NCI-H2081 (cell line): ENCODE measurements at places on chromosomes 1 and 21.

GRCh38 chr1:20114021-20114648 lies 5.2 kb downstream of the PLA2G2D start:
- no peak for DNase-seq

DNA sequence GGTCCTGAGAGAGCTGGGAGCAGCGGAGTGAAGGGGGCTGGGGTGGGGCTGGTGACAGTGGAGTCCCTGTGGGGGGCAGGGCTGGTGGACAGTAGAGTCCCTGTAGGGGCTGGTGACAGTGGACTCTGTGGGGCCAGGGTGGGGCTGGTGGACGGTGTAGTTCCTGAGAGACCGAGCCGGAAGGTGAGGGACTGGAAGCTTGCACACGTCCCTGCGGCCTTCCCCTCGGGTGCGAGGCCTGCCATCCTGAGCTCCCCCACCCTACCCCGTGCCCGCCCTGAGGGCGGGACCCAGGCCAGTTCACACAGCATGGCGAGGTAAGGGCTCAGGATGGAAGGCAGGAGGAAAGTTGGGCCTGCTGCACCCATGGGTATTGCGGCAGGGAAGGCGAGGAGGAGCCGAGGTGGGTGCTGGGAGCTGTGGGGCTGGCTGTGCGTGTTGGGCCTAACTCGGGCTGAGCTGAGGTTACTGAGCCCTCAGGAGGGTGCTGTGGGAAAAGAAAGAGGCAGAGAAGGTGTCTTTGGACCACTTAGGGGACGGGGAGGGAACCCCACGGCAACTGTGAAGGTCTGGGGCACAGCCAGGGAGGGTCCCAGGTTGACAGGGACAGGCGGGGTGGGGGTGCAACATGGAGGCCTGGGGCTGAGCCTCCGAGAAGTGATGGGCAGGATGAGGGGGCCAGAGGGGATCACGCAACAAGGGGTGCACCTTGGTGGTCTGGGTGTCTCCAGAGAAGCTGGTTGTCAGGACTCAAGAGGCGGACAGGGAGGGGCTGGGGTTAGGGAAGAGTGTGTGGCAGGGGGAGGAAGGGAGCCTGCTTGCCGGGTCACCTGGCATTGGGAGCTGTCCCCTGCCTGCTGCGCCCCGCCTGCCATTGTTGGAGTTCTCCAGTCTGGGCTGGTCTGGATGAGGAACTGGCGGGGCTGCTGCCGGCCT lies 60.8 kb downstream of the PRKCZ start:
- DNase-seq, result no peak

GRCh38 chr1:30724175-30724574 lies 790 bp upstream of the MATN1 start:
- no peak for DNase-seq

GRCh38 chr21:42613756-42614155 lies 39.7 kb upstream of the PDE9A start:
- no peak for DNase-seq

DNA sequence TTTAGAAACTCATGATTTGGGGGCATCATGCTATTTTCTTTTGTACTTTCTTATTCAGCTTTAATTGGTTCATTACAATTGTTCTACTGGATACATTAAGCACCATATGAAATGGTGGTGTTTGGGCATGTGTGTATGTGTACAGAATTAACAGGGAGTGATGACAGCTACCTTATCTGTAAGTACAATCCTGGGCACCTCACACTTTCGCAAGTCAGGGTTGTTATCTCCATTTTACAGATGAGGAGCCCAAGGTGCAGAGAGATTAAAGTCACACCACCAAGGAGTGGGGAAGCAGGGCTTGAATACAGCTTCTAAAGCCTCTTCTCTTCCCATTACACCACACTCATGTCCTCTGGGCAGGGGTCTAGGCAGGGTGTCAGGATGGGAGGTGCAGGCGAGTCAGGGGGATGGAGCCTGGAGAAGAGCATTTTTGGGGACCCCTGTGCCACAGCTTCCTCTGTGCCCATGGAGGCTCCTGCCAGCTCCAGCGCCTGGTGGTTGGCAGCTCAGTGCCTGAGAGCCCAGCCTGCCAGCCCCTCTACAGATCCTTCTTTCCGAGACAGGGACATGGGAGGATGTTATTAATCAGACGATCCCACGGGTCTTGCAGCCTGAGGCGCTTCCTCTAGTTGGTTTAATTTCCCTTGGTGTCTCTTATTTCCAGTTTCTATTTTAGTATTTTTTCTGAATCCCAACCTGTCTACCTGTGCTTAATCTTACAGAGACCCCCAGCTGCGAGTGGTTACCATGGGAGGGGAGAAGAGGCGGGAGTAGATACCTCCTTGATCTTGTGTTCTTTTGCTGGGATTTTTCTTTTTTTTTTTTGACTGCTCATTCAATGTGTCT lies 126.2 kb upstream of the CD34 start:
- DNase-seq, result no peak

DNA sequence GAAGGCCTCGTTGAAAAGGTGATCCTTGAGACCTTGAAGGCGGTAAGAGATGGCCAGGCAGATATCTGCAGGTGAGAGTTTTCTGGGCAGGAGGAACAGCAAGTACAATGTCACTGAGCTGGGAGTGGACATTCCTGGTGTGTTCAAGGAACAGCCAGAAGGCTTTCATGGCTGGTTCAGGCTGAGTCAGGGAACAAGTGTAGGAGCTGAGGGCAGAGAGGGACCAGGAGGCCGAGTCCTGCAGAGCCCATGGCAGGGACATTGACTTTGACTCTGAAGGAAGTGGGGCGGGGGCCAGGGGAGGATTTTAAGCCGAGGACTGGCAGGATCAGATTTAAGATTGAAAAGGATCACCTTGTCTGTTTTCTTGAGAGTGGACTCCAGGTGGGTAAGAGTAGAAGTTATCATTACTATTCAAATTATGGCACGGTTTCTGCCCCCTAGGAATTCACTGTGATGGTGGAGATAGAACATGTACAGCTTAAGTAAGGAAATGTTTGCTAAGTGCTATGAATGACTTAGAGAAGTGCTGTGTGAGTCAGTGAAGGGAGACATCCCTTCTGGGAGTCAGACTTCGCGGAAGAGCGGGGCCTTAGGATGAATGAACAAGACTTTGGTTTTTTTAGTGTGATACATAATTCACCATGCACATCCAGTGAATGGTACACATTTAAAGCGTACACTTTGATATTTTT lies 202.3 kb downstream of the KIF26B start:
- no peak for DNase-seq

DNA sequence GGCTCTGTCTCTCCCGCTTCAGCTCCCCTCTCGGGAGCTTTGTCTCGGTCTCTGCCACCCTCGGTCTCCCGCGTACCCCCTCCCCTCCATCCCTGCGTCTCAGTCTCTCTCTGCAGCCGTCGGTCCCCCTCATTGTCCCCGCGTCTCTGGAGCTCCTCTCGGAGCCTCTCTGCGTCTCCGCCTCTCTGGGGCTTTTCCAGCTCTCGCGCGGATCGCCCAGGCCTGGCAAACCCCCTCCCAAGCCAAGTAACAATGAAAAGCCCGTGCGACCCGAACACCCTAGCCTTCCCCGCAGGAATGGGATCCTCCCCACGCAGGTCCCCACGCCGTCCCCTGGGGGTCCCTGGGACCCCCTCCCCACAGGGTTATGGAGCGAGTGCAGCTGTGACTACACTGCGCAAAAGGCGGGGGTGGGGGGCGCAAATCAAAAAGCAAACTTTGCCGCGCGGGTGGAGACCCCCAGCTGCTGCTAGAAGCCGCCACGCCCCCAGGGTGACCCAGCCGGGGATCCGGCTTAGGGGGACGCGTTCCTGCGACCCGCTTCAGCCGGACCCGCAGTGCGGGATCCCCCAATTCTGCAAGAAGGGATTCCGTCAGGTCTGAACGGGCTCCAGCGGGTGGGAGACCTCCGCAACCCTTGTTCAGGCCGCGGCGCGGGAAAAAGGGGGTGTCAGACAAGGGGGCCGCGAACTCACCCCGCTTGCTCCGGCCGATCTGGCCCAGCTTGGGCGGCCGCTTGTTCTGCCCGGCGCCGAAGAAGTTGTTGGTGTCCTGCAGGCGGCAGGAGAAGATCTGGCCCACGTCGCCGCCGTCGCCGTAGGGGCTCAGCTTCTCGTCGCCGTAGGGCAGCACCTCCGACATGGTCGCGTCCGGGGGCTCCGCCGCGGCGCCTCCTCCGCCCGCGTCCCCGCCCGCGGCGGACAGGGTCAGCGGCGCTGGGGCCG lies 1.2 kb downstream of the CAMK2N1 start:
- no peak for DNase-seq

- DNase-seq, result no peak
These were observed 23.9 kb downstream of the GPR161 start for GRCh38 chr1:168112673-168113305.

GRCh38 chr1:20324704-20325406 lies 34.2 kb downstream of the VWA5B1 start:
- no peak for DNase-seq

DNA sequence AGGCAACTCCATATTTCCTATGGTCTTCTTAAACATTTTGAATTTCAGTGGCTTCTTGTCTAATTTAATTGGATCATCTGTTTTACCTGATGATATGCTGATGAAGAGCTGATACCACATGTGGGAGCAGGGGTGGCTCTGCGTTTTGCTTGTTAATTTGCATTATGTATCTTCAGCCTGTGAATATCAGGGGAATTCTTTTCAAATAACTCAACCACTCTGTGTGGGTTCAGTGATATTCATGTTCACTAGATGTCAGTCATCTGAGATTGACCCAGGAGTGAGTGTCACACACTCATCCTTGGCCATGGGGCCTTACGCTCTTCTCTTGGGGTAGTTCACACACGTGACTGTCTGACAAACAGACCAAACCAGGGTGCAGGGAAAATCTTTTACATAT lies 83.0 kb downstream of the FCRL5 start:
- no peak for DNase-seq

DNA sequence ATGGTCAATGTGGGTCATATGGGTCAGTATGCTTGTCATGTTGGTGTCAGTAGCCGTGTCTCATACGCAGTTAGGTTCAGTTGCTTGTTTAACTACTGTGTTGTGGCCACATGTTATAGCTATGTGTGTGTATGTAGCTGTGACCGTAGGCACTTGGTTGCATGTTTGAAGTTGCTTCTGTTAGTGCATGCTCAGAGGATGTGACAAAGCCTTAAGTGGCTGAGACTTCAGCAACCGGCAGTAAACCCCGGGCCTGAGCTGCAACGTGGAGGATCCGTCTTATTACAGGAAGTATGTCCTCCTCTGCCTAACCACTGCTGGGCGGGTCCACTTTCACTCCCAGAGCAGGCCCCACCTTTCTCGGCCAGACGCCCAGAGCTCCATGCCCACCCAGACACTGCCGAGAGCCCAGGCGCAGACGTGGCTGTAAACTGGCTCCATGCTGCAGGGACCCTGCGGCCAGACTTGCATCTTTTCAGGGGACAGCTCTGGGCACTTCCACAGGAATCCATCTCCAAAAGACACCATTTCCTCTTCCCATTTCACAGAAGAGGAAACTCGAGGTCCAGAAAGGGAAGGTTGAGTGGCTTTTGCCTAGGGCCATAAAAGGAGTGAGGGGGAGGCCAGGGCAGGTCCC lies 2.2 kb downstream of the TCEA3 start:
- DNase-seq, result no peak

DNA sequence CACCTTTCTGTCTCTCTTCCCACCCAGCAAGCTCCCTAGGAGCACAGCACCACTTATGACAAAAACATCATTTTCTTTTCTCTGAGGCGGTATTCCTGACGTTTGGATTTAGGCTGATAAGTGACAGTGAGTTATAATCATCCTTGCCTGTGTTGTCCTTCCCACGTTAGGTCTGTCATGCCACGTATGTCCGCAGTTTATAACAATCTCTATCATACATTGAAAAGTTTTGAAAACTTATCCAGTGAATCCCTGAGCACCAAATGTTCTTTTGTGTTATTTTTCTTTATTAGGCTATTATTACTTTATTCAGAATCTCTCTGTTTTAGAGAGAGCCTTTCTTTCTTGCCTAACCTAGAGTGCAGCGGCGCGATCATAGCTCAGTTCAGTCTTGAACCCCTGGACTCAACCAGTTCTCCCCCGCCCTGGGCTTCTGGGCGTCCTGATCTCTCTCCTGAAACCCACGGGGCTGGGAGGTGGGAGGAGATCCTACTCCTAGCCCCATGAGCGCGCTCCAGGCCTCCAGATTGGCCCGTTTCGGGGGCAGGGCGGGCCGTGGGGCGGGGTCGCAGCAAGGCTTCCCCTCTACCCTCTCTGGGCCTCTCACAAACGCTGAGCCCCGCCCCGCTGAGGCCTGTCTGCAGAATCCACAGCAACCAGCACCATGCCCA lies at the start of gene GSTM2:
GSTM2 (plus strand) TSS at position 606 of the 671 bp plus-strand sequence; CDS start at position 665, 59 bp downstream.
- DNase-seq, result peak; percentile 25

GRCh38 chr1:211885747-211886522 lies 55.4 kb upstream of the LPGAT1 start:
- DNase-seq, result no peak

- no peak for DNase-seq
These were observed 43.3 kb downstream of the GPR88 start for GRCh38 chr1:100581096-100581705.

DNA sequence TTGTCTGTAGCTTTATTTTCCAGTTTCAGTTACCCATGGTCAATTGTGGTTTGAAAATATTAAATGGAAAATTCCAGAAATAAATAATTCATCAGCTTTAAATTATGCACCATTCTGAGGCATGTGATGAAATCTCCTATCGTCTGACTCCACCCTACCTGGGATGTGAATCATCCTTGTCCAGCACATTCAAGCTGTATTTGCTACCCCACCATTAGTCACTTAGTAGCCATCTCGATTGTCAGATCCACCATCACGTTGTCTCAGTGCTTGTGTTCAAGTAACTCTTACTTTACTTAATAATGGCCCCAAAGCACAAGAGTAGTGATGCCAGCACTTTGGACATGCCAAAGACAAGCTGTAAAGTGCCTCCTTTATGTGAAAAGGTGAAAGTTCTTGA lies 4.0 kb downstream of the STPG1 start:
- DNase-seq, result no peak

DNA sequence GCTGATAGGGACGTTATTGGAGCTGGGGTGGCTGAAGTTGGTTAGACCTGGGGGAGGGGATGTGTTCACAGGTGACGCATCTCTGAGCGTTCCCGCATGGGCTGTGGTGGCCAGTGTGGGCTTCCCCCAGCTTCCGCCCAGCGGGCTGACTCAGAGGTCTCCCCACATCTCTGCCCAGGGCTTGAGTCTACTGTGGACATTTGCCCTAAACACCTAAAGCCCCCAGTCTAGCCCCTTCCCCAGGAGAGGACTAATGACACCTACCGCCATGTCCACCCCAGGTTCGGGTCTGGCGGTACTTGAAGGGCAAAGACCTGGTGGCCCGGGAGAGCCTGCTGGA lies 2.0 kb downstream of the AGRN start:
- no peak for DNase-seq

- no peak for DNase-seq
These were observed 13.1 kb downstream of the ICMT start for GRCh38 chr1:6222636-6223035.

GRCh38 chr1:183417772-183418491 lies at the start of gene NMNAT2:
Gene NMNAT2 (minus strand): TSS chr1:183418380. CDS start chr1:183418267, 113 bp downstream.
- peak; percentile 77 for DNase-seq

GRCh38 chr1:206101351-206102045 lies 15.7 kb downstream of the AVPR1B start:
- no peak for DNase-seq

GRCh38 chr1:109764561-109765482 lies 1.1 kb upstream of the EPS8L3 start:
- DNase-seq, result no peak

DNA sequence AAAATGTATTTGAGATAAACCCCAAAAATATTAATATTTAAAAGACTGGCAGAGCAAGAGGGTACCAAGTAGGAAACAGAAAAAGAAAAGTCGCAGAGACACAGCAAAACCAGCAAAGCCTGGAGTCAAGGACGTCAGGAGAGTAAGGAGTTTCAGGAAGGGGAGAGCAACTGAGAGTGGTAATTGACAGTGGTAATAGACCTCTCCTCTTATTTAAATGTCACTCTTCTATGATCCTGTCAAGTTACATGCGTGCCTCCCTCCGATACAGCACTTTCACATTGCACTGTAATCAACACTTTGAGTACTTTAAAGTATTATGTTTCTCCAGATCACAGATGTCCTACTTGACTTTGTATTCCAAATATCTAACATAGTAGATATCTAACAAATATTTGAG lies 82.6 kb upstream of the EXO1 start:
- DNase-seq, result no peak
